ENCODE measurements at places on chromosomes 12 and 14.

DNA sequence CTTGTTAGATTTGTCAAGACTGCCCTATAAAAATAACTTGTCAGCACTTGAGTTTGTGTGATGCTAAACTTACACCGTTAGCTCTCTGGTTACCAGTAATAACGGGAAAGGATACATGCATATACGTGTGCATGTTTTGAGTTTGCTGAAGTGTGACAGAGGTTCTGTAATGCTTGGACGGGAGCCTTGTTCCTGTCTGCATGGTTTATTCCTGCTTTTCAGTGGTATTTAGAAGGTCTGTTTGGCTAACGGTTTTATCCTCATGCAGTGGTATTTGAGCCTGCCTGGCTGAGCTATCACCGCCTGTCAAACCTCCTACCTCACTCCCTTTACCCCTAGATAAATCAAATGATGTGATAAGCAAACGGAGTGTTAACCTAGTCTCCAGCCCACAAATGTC, 305.6 kb downstream of the GALC start:
- no peak for DNase-seq

DNA sequence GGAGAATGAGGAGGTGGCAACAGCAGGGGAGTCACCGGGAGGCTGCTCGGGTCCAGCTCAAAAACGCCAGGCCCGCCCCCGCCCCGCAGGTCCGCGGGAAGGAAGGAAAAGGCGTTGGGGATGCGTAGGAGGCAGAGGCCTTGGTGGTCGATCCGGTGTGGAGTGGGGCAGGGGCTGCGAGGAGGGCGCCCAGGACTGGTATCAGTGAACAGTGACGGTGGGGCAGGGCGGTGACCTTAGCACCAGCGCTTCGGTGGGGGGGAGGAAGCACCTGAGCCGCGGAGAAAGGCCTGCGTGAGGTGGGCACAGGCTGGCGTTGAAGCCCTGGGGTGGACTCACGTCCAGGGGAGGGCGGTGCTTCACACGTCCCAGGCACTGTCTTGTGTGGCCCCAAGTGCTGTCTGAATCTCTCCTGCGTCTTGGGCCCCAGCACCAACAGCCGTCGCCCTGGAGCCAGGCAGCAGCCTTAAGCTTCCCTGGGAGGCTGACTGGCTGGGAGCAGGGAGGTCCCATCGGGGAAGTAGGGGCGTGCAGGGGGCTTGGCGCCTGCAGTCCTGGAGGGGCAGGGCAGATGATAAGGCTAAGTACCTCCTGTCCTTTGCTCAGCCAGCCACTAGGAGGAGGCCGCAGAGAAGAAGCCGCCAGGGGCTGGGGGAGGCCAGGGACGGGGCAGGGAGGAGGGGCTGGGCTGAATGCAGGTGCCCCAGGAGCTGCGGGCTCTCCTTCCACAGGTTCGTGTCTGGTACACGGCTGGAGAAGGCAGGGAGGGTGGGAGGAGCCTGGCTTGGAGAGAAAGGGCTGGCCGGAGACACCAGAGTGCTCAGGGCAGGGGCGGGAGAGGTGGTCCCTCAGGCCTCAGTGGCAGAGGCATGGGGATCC, 26.5 kb downstream of the ZBTB42 start:
- peak; percentile 39 for DNase-seq

DNA sequence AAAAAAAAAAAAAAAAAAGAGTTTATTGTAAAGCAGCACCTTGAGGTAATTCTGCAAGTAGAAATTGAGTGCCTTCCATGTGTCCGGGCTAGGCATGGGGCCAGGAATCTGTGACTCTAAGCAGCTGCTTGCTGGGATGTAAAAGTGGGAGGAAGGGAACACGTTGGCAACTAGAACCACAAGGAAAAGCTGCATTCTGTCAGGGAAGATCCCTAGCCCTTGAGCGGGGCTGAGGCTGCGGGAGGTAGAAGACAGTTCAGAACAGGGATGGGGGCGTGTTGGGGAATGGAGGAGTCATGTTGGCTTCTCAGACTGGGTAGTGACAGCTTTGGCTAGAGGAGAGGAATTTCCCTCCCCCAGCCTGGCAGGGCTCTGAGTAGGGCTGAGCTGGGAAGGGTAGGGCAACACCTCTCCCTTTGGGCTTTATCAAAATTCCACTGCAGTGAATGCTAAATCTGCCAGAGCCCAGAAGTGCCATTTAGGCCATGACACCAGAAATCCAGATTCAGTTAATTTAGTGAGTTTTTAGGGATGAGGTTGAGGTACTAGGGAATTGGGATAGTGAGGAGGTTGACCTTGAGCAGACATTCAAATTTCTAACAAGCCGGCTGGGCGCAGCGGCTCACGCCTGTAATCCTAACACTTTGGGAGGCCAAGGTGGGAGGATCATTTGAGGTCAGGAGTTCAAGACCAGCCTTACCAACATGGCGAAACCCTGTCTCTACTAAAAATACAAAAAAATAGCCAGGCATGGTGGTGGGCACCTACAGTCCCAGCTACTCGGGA, 3.4 kb upstream of the TRAFD1 start:
- DNase-seq: peak; percentile 72

- DNase-seq: no peak
Observed at GRCh38 chr12:118590406-118591150, 214.2 kb downstream of the SUDS3 start.

GRCh38 chr14:76720382-76720813, 40.9 kb upstream of the VASH1 start:
- peak; percentile 18 for DNase-seq

DNA sequence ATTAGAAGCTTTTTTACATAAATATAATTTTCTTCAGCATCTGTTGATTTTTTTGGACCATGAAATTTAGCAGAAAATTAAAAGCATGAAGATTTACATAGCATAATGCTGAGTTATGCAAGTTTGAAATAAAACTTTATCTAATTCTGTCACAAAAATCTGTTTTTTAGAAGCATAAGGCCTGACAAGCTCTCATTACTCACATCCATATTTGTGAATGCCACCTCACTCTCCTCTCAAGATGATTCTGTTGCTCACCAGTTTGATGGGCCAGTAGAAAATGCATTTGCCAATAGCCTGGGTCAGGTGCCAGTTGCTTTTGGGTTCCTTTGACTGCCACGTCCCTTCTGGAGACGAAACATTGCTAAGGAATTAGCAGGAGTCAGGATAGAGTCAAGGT, 181.5 kb upstream of the ATP2B1 start:
- DNase-seq: no peak

GRCh38 chr12:79397609-79398008, 293.2 kb downstream of the PAWR start:
- DNase-seq: no peak

- DNase-seq: no peak
Observed at GRCh38 chr12:12880537-12880936, 10.8 kb upstream of the GPRC5A start.

DNA sequence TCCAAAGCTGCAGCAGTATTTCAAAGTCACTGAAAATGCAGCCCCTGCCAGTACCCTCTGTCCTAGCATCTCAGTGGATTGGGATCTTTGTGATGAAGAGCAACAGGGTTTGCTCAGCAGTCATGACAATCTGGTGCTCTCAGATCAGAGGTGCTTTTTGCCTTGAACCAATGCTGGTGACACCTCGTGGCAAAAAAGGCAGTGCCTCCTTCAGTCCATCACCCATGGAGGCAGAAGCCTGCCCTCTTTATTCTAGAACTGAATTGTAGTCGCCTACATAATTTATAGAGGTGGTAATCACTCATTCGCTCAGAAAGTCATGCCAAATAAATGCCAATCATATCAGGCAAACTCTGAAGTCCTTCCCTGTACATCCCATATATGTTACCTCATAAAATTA, 126.0 kb upstream of the VRK1 start:
- DNase-seq: no peak

GRCh38 chr12:116164250-116165035, 113.0 kb downstream of the MED13L start:
- DNase-seq: peak; percentile 43

GRCh38 chr14:37466003-37466622, 128.9 kb downstream of the FOXA1 start:
- DNase-seq: no peak

- DNase-seq: no peak
Observed at GRCh38 chr12:64008596-64008995, 164.1 kb downstream of the SRGAP1 start.

DNA sequence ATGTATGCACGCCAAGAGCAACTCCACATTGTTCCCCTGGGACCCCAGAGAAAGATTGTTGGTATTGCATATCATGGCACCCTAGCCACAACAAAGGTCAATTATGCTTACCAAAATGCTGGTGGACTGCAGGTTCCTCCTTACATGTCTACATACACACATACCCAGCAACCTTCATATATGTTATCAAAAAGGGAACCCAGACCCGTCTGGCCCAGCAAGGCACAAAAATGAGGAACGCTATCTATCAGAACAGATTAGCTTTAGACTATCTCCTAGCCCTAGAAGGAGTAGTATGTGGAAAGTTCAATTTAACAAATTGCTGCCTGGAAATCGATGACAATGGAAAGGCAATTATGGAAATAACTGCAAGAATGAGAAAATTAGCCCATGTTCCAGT, 61.5 kb downstream of the DHRS2 start:
- no peak for DNase-seq

DNA sequence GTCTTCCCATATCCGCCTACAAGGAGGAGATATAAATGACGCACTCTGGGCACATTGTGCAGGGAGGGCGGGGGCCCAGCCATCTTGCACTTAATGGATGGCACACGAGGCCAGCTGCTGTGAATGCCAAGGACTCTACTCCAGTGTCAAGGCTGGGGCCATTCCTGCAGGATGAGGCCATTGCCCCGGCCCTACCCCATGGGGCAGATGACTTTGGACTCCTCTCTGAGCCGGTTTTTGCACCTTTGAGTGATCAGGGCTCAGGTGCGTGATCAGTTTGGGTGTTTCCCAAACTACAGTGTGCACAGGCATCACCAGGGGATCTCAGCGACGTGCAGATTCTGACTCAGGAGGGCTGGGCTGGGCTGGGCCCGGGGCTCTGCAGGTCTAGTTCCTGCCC, 16.1 kb downstream of the MMAB start:
- DNase-seq: no peak

Data from astrocyte of the spinal cord (primary cell).